ENCODE measurements at places on chromosomes 5 and 9.

- DNase-seq, result no peak
Observed at GRCh38 chr5:111255169-111255568, 31.0 kb downstream of the CAMK4 start.

DNA sequence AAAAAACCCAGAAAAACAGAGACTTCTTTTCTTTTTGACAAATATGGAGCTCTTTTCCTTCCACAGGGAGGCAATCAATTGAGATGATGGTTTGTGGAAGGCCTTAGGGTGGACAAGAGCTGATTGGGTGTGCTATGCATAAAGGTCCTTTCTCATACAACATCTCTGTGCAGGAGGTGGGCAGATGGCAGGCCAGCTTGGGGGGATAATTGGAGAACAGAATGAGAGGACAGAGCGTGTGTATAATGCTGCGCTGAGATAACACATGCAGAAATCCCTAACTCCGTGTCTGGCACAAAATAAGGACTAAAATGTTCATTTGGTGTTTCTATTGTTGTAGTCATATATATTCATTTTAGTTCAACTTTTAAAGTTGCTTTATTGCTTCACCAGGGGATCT lies 159.0 kb upstream of the MEF2C start:
- no peak for DNase-seq

DNA sequence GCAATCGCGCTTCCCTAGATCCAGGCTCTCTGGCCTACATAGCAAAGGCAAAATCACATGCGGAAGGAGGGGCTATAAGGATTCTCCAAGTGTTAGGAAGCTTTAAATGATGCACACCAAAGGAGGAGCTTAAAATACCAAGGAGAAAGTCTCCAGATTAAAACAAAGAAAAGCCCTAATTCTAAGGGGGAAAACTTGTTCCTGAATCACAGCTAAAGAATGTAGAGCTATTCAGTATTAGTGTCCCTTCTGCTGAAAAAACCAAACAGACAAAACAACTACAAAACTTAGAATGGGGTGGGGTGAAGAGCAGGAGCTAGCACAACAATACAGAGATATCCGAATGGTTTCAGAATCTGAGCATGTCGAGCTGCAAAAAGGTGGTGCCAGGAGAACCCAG lies 213.7 kb downstream of the DCP2 start:
- DNase-seq, result no peak

- no peak for DNase-seq
Observed at GRCh38 chr9:114552706-114553105, 34.9 kb upstream of the ATP6V1G1 start.

DNA sequence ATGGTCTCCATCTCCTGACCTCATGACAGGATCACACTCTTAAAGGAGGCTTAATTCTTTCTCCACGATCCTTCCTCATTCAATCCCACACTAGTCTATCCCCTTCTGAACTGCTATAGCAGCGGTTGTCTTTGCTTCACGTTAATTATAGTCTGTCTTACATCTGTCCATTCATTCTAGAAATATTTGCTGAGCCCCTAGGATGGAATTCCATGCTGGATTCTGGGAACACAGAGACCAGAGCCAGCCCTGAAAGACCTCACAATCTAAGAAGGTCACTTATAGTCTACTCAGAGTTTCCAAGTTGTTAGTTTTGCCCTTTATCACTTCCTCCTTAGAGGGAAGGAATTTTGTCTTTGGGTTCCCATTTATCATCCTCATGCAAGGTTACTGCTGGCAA lies 193.5 kb downstream of the GAS1 start:
- no peak for DNase-seq

DNA sequence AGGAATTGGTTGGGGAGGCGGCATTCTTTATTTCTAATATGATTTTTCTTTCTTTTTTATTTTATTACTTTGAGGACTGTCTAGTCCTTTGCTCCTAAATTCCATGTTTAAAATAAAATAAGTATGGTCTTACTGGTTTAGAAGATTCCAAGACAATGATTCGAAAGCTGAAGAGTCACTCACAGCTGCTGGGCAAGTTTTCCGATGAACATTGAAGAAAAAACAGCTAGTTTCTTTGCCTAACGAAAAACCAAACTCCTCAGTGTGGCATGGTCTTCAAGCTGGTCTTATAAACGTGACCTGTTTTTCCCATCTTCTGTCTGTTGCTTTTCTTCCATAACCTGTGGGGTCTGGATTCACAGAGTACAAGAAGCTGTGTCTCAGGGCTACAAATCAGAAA lies 25.1 kb downstream of the ZNF474 start:
- no peak for DNase-seq

GRCh38 chr5:163695830-163696578 lies 190.6 kb downstream of the MAT2B start:
- DNase-seq, result no peak

GRCh38 chr5:138243794-138244193 lies 30.6 kb downstream of the GFRA3 start:
- no peak for DNase-seq

DNA sequence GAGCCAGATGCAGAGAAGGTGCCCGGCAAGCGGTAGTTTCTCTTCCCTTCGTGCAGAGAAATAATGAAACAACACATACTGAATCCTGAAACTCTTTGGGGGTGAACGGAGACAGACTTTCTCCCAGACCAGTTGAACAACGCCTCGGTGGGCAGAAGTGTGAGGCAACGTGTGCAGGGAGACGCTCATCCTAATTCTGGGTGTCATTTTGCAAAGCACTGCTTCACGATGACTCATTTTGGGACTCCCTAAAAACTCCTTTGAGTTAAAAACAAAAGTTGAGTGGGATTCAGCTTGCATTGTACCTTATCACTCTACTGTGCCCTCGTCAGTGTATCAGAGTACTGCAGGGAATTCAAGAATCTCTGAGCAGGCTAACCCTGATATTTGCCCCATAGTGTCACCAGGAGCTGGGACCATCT lies 3.5 kb upstream of the NEK6 start:
- no peak for DNase-seq

GRCh38 chr5:120516805-120517204 lies 52.7 kb downstream of the PRR16 start:
- no peak for DNase-seq

GRCh38 chr5:65151614-65152013 lies 330.1 kb downstream of the ADAMTS6 start:
- no peak for DNase-seq

GRCh38 chr5:2387250-2387633 lies 364.2 kb downstream of the IRX2 start:
- DNase-seq, result no peak

DNA sequence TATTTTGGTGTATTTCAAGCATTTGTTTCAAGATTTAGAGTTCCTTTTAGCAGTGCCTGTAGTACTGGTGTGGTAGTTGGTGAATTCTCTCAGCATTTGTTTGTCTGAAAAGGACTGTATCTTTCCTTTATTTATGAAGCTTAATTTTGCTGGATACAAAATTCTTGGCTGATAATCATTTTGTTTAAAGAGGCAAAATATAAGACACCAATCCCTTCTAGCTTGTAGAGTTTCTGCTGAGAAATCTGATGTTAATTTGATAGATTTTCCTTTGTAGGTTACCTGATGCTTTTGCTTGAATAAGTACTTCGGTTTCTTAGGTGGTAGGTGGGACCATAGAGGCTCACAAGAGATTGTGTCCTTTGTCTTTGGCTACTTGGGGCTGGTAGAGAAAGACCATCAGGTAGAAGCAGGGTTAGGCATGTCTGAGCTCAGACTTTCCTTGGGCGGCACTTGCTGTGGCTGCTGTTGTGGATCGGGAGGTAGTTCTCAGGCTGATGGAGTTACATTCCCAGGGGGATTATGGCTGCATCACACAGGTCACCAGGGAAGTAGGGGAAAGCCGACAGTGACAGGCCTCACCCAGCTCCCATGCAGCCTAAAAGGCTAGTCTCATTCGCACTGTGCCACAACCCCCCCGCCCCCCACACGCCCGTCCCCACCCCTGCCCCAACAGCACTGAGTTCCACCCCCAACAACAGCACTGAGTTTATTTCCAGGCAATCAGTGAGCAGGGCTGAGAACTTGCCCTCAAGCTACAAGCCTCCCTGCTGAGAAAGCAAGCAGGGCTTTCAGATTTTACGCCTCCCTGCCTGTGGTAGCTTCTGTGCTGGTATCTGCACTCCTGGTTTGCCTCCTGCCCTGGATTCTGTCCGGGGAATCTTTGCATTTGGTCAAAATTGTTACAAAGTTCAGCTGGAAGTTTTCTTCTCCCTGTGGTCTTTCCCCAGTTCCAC lies 127.1 kb upstream of the GLRA1 start:
- no peak for DNase-seq

- DNase-seq, result no peak
Observed at GRCh38 chr5:150270541-150271295, 18.9 kb downstream of the CAMK2A start.
